Right ventricle myocardium inferior (tissue), 1 donor: ENCODE measurements at places on chromosomes 6 and 20. TPM values are rescaled to one million over a fixed set of nuclear protein-coding genes. Genes with fewer than 3 reads are reported as not detected.

HLA-DRB1 gene
- total RNA-seq: 32.4 TPM

TCF15 gene
- 13.1 TPM for total RNA-seq

DEFB124 gene
- total RNA-seq: not detected

CGA gene
- total RNA-seq: 0.49 TPM

CRIP3 gene
- total RNA-seq: 7.1 TPM

ABHD16B gene
- total RNA-seq: not detected

CGAS gene
- total RNA-seq: 0.92 TPM

DNA sequence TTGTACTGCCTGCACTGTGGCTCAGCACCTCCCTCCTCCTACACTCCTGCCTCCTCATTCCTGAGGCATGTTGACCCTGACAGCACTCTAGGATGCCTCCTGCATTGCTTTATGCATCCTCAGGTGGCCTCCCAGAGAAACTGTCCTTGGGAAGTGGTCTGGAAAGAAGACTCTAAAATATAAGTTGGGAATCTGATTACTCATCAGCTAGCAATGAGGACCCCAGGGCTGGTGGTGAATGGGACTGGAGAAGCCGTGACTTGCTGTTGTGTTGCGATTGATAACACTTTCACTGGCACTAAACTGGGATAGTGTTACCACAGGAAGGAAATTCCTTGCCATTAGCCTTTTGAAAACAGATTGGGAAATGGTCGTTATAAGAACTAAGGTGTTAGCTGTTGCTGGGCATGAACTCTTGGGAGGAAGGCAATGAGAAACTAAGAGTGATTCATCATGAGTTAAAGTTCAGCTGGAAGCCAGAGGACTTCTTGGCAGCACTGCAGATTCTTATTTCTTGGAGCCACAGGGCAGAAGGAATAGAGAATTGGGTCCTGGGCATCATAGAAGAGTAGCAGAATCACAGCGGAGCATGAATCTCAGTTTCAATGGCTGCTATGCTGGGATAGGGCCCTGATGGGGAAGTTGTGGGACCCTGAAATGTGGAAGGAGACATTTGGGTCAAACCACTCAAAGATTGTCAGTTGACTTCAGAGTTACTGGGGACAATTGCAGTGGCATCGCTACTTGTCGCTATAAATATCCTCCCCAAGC lies 10.1 kb upstream of the SIRPD start:
- no peak for DNase-seq

DNA sequence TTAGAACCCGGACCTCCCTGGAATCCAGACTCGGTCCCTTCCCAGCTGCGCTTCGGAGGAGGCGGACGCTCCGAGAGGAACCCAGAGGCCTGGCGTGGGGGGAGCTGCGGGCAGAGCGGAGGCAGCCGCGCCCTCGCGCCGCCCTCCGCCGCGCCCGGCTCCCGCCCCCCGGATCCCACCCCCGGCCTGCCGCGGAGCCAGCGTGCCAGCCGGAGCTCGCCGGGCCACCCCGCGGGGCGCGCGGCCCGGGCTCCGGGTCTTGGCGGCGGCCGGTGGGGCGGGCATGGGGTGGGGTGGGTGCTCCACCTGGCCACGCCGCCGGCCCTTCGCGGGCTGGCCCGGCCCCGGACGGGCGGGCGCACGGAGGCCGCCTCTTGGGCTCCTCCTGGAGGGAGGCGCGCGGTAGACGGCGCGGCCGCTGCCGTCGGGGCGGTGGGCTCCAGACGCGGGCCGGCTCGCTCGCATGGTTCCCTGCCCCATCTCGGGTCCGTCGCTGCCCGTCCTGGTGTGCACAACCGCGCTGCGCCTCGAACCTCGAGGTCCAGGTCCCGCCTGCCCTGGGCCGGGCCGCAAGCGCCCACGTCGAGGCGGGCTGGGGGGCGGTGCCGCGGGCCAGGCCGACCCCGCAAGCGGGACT lies 592 bp upstream of the CDYL start:
- DNase-seq: peak; percentile 88

- no peak for DNase-seq
Observed at GRCh38 chr6:148538261-148539190, 195.9 kb downstream of the SASH1 start.

DNA sequence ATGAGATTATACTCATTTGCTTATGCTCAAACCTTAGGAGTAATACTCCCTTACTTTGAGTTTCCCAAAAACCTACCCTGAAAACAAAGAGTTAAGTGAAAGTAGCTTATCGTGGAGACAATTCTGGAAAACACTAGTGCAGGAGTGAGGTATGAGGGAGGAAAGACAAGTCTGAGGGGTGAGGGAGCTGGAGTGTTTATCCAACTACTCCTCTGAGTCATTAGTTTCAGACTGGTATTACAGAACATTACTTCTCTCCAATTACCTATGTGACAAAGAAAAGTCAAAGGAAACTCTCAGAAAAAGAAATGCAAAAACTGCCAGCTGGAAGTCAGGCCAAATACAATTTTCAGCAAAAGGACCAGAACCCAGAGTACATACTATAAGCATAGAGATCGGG lies 171.1 kb upstream of the SPTLC3 start:
- no peak for DNase-seq

DNA sequence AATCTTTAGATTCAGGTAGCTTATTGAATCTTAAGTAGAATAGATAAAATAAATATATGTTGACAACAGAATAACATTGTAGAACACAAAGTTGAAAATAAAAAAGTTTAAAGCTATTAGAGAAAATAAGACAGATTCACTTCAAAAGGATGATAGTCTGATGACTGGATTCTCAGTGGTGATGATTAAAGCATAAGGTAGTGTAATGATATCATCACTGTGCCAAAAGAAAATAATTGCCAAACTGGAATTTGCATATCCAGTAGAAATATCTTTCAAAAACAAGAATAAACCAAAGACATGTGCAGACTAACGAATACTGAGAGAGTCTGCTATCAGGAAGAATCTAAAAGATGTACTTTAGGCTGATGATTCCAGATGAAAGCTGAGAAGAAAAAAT lies 30.2 kb downstream of the ENPP1 start:
- no peak for DNase-seq

GRCh38 chr6:107488875-107489635 lies 862 bp upstream of the SOBP start:
- DNase-seq: peak; percentile 67

DNA sequence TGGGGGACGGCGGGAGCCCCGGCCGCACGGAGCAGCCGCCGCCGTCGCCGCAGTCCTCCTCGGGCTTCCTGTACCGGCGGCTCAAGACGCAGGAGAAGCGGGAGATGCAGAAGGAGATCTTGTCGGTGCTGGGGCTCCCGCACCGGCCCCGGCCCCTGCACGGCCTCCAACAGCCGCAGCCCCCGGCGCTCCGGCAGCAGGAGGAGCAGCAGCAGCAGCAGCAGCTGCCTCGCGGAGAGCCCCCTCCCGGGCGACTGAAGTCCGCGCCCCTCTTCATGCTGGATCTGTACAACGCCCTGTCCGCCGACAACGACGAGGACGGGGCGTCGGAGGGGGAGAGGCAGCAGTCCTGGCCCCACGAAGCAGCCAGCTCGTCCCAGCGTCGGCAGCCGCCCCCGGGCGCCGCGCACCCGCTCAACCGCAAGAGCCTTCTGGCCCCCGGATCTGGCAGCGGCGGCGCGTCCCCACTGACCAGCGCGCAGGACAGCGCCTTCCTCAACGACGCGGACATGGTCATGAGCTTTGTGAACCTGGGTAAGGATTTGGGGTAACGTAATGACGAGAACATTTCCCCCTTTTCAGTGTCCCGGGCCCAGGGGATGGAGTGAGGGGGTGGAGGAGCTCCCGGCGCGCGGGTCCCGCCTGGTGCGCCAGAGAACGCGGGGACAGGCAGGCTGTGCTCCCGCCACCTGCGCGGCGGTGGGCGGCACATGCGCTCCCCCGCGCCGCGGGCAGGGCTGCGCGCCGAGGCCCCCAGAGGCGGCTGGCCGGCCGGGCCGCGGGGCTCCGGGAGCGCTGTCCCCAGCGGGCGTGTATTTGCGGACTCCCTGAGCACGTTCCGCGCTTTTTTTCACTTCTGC lies 1.4 kb downstream of the BMP6 start:
- no peak for DNase-seq

DNA sequence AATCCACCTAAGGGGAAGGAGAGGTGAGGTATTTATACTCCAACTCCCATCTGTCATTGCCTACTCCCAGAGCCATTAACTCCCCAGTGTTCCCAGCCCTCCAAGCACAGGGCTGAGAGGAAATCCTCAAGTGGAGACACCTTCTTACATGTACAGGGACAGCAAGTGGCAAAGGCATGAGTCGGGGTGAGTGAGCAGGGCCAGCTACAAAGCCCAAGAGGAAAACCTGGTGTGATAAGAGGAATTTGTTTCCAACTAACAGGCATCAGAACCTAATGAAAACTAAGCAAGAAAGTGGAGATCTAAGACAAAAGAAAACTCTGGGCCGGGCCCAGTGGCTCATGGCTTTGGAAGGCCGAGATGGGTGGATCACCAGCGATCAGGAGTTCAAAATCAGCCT lies 70.0 kb upstream of the SRSF6 start:
- DNase-seq: no peak

DNA sequence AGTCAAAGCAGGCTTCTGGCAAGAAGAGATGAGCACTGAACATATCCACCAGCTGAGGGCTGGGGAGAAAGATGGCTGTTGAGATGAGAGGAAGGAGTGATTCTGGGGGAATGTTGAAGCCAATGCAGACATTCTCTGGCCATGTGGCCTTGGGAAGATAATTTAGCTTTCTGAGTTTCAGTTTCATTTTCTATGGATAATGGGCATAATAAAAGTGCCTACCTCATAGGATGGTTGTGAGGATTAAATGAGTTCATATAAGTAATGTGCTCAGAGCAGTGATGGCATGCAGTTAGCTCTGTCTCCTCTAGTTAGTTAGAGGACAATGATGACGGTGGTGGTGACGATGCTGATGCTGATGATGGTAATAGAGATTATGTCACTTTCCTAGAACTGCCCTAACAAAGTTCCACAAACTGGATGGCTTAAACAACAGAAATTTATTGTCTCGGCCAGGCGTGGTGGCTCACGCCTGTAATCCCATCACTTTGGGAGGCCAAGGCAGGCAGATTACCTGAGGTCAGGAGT lies 18.5 kb upstream of the KCNK5 start:
- no peak for DNase-seq

DNA sequence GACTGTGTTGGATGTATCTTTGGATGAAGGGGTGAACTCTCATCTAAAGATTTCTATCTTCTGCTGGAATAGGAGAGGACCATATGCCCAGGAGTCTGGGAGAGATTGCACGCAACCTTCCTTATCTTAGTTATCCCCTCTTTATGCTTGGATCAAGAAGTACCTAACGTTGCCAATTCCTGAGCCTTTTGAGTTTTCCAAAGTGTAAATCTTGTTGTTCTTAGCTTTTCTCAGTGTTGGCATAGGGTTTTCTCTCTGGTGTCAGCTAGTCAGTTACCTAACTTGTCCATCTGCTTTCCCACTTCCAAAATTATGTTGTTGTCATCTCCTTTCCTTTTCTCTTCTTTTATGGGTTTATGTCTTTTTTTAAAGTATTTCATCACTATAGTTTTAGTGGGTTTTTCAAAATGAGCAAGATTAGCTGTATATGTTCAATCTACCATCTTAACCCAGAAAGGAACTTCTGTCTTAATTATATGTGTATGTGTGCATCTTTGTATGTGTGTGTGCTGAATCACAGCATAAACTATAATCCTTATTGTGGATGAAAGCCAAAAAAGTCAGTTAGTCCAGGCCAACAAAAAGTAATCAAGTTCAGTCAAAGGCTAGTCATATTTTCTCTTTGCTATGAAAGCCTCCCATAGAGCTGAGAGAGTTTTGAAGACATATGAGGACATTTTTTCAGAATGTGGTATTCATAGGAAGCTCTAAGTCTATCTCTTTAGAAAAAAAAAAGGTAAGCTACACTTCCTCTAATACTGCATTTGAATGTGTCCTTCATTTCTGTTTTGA lies 72.1 kb downstream of the KHDC1L start:
- DNase-seq: no peak

DNA sequence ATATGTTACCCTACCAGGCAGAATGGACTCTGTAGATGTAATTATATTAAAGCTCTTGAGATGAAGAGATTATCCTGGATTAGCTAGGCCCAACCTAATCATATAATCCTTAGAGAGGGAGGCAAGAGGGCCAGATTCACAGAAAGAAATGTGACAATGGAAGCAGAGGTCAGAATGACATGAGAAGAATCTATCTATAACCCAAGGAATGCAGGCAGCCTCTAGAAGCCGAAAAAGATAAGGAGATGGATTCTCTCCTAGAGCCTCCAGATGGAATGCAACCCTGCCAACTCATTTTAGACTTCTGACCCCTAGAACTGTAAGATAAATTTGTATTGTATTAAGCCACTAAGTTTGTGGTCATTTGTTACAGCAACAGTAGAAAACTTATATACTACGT lies 12.3 kb downstream of the PXT1 start:
- DNase-seq: no peak

DNA sequence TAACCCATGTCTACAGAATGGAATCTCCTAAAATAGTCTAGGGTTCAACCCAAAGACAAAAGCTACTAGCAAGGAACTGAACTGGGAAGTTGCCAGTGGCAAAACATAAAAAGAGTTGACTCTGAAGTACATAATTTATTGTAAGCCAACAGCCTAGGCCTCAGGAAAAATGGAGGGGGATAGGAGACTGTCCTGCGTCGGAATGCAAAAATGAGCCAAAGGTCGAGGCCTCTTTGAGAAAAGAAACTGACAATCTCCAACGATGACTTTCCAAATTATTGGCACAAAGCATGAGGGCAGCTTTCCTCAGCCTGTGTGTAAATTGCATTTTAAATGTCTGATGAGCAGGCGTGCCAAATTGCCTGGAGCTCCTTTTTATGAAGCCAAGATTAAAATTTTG lies 2.1 kb downstream of the COL12A1 start:
- DNase-seq: no peak

DNA sequence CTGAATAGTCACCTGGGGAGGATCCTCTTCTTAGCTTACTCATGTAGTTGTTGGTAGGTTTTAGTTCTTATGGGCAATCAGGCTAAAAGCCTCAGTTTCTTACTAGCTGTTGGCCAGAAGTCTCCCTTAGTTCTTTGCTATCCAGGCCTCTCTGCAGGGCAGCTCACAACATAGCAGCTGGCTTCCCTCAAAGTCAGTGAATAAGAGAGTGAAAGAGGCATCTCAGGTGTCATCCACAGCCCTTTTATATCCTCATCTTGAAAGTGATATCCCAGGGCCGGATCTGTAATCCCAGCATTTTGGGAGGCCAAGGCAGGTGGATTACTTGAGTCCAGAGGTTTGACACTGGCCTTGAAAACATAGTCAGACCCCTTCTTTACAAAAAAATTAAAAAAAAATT lies 42.1 kb upstream of the FOXA2 start:
- DNase-seq: no peak

DNA sequence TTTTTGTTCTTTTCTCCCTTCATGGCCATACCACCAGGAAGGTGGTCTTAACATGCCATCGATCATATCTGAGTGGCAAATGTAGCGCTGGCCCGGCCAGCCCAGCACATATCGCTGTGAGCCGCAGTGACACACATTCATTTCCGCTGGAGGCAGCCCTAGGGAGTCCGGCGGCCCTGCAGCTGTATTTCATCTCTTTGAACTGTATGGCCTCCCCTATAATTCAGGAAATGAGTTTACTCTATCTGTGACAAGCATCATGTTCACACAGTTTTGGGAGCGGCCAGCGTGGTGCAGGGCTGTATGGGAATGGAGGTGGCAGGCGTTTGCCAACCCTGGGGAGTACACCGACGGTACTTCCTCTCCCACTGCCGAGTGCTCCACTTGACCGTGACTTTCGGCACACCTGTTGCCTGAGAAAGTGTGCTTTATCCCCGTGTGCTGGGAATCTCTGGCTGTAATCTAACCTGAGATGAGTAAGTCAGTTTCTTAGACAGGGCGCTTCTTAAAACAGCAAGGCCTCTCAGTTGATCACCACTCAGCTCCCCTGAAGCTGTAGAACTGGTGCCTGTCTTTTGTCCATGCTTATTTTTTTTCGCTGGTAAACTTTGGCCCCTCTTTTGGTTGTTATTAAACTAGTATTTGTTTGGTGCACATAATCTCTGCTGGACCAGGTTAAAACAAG lies 257.1 kb upstream of the TAB2 start:
- DNase-seq: no peak
